ENCODE measurements at places on chromosomes 3 and 15.

DNA sequence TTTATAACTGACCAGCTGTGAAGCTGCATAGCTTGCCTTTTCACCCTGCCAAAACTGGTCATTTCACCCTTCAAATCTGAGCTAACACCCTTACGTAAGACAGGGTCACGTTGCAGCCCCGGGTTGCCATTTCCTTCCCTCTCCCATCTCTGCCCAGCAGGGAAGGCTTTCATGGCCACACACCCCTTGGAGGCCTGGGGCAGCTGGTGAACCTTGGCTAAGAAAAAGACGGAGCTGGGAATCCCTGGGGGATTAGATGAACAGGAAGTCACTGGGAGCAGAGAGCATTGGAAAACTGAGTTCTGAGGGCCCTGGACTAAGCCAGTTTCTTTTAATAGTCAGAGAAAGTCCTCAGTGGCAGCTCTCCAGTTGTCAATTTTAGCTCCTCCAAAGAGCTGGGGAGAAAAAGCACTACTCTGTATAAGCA lies 67.8 kb downstream of the TTC23 start:
- DNase-seq, result peak; percentile 75

GRCh38 chr3:52221141-52221562 lies 4.3 kb downstream of the TLR9 start:
- no peak for DNase-seq

DNA sequence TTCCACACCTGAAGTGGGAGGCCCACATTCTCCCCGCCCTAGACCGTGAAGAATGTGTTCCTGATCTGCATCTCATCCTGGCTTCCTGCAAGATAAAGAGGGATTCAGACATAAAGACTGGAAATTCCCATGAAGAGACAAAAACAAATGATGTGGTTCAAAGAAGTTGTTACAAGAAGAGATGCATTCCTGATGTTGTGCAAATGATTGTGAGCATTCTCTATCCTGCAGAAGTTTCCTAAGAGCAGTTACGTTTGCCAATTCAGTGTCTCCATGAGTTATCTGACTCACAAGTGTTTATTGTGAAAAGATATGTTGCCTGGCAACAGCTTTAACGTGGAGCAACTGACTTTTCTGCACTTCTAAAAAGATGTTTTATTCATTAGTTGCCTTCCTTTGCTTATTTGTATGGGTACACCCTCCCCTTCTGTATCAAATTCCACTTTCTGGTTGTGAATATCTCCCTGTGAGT lies 107.8 kb downstream of the ZIC4 start:
- DNase-seq, result no peak

- no peak for DNase-seq
Observed at GRCh38 chr3:174581558-174581957, 277.6 kb upstream of the NAALADL2 start.

- no peak for DNase-seq
Observed at GRCh38 chr3:56557831-56558170, 826 bp downstream of the CCDC66 start.

DNA sequence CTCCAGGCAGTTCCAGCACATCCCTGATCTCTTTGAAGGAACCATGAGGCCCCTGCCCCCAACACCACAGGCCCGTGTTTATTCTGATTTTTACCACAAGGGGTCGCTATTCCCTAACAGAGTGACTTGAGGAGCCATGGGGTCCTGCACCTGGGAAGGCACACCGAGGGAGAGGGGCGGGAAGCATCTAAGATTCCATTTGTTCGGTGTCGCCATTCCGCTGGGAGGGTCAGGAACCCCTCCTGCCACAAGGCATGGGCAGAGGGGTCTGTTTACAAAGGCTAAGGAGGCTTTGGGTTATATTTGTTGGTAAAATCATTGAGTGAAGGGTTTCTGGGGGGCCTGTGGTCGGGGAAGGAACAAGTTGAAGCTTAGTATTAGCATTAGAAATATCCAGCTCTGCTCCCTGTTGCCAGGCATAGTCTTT lies 77.1 kb downstream of the WDR76 start:
- DNase-seq, result peak; percentile 82

DNA sequence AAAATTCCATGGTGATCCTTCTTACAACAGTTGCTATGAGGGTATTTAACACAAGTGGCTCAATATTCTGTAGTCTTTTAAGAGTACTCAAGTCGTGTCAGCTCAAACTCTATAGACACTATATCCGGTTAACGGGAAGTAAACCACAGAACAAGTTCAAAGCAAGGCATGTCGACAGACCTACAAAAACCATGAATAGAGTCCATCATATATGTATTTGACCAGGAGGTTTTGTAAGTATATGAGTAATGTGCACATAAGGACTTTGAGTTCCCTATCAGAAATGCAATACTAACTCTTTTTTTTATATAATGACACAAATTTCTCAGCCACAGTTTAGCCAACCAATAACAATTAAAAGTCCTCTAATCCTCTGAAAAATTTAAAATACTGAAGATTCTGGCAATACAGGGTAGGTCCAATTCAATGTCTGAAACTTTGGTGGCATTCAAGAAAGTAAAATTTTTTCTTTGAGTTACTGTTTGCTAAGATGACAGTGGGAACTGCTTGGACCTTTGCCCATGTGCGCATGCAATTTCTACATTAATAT lies 93.7 kb downstream of the NEK10 start:
- DNase-seq, result no peak

- DNase-seq, result peak; percentile 88
Observed at GRCh38 chr15:78979456-78980320, 34.8 kb upstream of the CTSH start.

GRCh38 chr3:123397921-123398785 lies 50.7 kb downstream of the ADCY5 start:
- no peak for DNase-seq

DNA sequence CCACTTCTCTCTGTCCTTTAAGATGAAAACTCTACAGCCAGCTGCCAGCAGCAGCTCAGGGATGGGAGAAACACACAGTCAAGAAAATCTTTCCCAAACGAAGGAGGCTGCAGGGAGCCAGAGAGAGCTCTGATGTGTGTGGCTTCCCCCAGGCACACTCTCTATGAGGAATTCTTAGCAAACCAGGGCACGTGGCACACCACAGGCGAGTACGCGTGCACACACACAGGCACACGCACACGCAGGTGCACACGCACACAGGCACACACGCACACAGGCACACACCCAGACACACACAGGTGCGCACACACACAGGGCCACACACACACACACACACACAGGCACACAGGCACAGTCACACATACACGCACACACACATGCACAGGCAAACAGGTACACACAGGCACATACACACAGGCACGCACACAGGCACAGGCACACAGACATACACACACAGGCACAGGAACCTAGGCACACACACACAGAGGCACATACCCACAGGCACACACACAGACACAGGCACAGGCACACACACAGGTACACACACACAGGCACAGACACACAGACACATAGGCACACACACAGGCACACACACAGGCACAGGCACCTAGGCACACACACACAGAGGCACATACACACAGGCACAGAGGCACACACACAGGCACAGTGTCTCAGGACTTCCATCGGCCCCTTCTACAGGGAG lies 91.5 kb upstream of the ATP2B2 start:
- DNase-seq, result no peak

GRCh38 chr3:139227827-139228226 lies 116.0 kb upstream of the MRPS22 start:
- DNase-seq, result no peak

DNA sequence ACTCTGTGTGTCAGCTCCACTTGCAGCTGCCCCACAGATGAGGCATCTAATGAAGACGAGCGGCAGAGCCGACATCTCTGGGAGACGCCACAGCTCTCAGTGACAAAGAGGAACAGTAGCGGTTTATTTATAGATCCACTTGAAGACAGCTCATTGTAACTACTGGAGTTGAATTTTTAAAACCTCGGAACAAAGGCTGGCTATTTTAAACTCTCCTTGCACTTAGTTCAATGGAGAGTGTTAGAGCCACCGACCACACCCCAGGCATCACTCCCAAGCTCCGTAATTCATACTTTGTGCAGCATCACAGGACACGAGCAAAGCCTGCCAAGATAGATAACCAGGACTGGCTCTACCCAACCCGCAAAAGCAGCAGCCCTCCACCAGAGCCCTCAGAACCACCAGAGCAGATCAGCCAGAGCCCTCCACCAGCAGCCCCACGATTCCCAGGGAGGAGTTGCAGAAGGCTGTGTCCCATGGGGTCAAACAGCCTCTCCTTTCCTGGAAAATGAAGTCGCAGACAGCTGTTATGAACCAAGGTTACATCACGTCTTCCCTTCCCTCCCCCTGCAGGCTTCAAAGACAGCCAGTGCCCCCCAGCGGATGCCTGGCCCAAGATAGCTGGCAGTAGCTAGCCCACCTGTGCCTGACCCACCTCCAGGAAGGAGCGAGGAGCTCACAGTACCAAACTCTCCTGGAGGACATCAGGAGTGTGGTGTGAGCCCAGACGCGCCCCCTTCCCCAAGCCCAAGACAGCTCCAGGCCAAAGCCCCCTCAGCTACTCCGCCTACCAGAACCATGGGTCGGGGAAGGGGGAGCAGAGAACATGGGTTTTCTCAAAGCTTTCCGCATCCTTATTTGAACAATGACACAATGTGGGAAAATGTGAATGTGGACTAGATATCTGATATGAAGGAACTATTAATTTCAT lies 45.7 kb downstream of the POC1A start:
- peak; percentile 38 for DNase-seq

DNA sequence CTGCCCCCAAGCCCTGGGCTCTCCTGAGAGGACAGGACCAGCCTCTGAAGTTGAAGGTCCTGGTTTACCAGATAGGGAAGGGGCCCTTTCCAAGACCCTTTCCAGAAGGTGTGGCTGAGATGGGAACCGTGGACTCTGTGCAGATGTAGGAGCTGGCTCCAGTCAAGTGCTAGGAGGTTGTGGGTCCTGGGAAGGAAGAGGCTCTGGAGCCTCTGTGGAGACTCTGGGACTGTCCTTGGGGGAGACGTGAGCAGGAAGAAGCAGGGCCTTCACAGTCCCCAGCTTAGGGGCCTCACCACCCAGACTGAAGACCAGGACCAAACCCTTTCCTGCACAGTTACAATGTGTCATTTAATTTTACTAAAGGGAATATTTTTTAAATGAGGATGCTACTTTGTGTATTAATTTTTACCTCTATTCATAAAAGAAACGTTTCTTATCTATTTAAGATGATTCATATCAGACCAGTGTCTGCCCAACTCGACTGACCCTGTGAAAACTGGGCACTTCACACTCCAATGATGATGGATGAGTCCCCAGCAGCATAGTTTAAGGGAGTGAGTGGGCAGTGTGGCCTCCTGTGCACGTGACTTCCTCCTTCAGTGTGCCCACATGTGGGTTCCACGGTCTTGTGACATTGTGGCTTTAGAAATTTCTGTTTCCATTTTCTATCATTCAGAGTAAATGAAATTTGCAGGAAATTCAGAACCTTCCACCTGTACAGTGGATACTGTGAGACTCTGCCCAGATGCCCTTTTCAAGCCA lies 10.9 kb downstream of the CCR5AS start:
- no peak for DNase-seq

DNA sequence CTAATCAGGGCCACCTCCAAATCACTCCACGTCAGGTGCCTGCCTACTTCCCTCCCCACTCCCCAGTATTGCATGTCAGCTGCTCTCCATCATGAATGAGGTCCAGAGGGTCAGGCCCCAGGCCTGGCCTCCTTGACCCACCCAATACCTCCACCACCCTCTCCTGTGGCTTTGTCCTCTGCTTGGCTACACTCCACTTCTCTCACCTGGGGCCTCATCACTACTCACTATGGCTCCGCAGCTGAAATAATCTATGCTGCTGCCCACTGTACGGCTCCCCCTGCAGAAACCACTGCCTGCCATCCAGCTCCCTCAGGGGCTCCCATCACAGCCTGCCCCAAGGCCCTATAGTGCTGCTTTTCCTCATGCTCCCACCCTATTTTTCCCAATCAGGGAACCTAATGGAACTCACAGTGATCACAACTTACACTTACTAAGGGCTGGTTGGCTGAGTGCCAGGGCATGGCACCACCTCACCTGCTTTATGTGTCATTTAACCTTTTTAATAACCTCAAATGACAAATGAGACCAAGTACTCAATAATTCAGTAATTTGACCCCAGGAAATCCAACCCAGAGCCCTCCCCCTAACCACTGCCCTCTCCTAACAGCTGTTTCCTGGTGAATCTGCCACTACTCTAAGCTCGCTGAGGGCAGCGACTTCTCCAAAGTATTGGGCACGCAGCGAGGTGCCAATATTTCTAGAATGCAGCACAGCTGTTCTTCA lies 2.3 kb downstream of the GORASP1 start:
- DNase-seq, result no peak

GRCh38 chr3:54830658-54831057 lies 97.2 kb downstream of the LRTM1 start:
- peak; percentile 47 for DNase-seq

Measured in WERI-Rb-1 (cell line).